ENCODE measurements at places on chromosomes 6 and 20.

DNA sequence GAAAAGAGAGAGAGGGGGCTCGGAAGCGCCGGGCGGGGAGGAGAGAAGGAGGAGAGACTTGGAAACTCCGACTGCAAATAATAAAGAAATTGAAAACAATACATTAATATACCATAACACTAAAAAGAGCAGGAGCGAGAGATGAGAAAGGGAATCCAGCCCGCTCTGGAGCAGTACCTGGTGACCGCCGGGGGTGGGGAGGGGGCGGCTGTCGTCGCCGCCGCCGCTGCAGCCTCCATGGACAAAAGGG is 338 bp downstream of the E2F3 start:
- no peak for DNase-seq

- DNase-seq = no peak
These were observed 327.7 kb downstream of the DHX35 start for GRCh38 chr20:39289831-39290230.

GRCh38 chr6:132369526-132369925 is 31.7 kb downstream of the MOXD1 start:
- no peak for DNase-seq

DNA sequence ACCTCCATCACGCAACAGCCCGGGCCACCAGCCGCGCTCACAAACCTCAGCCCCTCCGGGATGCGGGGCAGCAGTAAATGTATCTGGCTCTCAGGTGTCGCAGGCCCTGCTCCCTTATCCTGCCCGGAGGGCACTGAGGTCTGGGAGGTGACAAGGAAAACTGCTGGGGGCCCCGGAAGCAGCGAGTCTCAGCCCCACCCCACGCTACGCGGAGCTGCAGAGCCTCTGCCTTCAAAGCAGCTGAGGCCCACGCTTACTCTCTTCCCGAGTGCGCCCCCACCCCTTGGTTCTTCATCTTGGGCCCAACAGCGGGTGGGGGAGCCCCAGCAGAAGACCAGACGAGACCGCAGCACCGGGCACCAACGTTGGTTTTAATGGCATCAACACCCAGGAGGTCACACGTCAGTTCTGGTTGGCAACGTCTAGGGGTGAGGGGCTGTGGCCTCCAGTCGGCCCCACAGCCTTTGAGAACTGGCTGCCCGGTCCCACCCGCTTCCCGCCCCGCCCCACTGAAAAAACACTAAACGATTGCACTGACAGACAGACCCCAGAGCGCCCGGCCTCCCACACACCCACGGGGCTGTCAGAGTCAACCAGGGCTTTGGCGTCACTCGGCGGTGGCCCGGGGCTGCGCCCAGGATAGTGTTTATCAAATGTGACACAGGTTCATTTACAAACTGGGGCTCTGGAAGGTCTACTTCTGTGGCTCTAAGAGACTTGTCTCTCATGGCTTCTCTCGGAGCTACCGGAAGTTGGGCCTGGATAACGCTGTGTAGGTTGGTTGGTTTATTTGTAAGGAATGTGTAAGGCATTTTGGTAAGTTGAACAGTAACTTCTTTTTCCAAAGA is 43.7 kb downstream of the DSTN start:
- DNase-seq = no peak

GRCh38 chr6:39906318-39906761 is 27.9 kb downstream of the MOCS1 start:
- no peak for DNase-seq

- DNase-seq = no peak
These were observed 1.2 kb downstream of the HBS1L start for GRCh38 chr6:135053406-135053805.

- DNase-seq = no peak
These were observed 260.0 kb downstream of the NRN1 start for GRCh38 chr6:5746759-5747130.

- no peak for DNase-seq
These were observed 18.7 kb downstream of the BTN3A1 start for GRCh38 chr6:26420688-26421171.

DNA sequence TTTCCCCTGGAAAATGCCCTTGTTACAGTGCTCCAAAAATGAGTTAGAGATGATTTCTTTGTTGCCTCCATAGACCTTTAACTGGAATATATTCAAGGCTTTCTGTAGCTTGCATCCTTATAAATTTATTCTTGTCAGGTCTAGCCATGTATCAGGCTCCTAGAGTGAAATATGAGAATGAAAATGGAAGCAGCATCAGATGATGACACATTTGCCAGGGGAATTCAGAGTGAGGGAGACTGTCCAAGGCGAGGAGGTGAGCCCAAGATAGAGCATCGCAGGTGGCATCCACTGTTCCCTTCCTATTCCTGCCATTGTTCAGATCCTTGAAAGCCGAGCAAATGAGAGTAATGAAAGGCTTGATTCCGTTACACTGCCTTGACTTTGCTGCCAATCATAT is 386.8 kb downstream of the SAMD5 start:
- no peak for DNase-seq

- DNase-seq = no peak
These were observed 1.3 kb downstream of the FERMT1 start for GRCh38 chr20:6121504-6121903.

GRCh38 chr6:51617751-51618150 is 469.7 kb downstream of the PKHD1 start:
- DNase-seq = no peak

GRCh38 chr6:14897831-14898230 is 348.0 kb upstream of the JARID2 start:
- peak; percentile 52 for DNase-seq

DNA sequence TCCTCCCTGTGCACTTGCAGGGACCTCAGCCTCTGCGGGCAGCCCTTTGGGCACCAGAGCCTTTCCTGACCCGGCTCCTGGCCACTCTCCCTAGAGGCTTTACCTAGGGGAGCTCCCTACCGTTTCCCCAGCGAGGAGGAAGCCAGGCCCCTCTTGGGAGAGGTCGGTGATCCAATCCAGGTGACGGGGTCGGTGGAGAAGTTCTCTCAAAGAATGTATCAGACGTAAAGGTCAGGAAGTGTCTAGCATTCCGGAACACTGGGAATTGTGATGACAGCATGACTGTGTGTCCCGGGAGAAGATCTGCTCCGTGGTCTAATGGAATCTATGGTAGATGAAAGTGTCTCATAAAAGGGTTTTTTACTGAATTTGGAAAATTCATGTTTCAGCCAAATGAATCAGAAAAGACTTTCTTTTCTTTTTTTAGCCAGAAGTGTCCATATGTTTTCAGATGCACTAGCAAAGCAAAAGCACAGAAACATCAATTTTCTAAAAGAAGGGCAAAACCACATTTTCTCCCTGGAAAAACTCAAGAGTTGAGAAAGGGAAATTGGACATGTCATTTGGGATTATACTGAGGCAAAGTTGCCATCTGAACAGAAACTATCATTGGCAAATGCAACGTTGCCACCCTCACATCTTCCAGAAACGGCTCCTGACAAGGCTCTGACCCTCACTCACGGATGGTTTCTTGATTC is 289.4 kb downstream of the THBS2 start:
- no peak for DNase-seq

- no peak for DNase-seq
These were observed 197.0 kb downstream of the DLL1 start for GRCh38 chr6:170093658-170094596.

DNA sequence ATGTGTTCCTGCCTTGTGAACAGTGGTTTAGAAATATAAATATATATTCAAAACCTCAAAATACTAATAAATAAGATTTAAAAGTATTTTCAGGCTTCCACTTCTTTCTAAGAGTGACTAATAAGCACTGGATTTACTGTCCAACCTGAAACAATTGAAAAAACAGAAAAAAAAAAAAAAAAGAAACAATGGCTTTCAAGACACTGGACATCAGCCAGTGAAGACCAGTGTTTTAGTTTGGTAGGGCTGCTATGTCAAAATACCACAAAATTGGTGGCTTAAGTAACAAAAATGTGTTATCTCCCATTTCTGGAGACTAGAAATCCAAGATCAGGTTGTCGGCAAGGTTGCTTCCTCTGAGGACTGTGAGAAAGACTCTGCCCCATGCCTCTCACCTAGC is 101.4 kb upstream of the PDE7B start:
- DNase-seq = no peak

DNA sequence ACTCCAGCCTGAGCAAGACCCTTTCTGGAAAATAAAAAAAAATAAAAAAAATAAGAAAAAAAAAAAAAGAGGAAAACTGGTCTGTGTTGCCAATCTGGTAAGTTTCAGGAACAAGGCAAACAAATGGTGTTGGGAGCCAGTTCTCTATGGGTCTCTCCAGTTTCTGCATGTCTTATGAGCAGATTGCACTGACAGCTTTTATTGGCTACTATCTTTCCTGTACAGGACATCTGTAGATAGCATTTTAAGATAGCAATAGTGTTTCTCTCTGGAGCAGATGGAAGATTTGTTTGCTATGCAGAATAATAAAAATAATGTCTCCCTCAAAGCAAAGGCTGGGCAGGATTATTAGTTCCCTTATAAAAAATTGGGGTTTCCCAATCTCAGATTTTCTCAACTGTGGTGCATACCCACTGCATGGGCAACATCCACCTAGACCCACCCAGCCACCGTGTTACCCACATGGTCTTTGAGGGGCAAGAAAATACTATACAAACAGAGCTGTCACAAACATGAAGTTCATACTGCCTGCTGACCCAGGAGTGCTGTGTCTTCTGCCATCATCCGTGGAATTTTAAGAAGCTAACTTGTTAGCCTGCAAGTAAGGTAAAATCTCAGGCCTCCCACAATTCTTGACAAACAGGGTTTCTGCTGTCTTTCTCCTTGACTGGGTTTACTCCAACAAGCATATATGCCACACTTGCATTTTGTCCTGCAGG is 9.5 kb downstream of the GMDS start:
- DNase-seq = no peak

GRCh38 chr20:48008850-48009515 is 223.7 kb upstream of the SULF2 start:
- DNase-seq = no peak

DNA sequence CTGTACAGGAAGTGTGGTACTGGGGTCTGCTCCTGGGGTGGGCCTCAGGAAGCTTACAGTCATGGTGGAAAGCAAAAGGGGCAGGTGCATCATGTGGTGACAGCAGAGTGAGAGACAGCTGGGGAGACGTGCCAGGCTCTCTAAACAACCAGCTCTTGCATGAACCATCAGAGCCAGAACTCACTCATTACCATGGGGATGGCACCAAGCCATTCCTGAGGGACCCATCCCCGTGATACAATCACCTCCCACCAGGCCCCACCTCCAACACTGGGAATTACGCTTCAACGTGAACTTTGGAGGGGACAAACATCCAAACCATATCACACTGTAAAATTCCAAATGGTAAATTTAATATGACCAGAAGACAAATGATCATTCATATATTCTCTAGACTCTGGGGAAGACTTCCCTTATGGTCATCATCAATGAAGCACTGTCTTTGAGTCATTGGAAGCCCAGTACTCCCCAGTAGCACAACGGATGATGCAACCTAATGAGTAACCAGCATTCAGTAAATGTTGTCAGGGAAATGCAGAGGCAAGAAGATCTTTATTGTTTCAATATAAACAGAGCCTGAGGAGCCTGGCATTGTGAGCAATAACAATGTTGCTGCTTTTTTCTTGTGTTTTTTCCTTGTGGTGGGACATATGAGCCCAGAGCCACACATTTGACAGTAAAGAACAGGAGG is 48.2 kb upstream of the RALY start:
- DNase-seq = peak; percentile 46

DNA sequence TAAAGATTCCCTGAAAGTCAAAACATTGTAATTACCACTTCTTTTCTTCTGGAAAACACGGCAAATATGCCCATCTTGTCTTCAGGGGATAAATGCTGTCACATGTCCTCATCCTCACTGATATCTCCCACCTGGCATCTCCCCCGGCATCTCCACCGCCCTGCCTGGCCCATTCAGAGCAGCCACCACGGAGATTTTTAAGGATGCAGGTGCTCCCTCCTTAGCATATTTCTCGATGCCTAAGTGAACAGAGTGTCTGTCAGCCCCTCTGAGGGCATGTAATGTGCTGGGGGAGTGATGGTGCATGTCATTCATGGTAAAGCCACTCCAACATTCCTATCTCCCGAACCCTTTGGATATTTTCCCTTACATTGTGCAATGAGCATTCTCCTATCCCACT is 215.5 kb downstream of the PREX1 start:
- no peak for DNase-seq

- DNase-seq = no peak
These were observed 211.0 kb downstream of the WDR27 start for GRCh38 chr6:169490830-169491229.

DNA sequence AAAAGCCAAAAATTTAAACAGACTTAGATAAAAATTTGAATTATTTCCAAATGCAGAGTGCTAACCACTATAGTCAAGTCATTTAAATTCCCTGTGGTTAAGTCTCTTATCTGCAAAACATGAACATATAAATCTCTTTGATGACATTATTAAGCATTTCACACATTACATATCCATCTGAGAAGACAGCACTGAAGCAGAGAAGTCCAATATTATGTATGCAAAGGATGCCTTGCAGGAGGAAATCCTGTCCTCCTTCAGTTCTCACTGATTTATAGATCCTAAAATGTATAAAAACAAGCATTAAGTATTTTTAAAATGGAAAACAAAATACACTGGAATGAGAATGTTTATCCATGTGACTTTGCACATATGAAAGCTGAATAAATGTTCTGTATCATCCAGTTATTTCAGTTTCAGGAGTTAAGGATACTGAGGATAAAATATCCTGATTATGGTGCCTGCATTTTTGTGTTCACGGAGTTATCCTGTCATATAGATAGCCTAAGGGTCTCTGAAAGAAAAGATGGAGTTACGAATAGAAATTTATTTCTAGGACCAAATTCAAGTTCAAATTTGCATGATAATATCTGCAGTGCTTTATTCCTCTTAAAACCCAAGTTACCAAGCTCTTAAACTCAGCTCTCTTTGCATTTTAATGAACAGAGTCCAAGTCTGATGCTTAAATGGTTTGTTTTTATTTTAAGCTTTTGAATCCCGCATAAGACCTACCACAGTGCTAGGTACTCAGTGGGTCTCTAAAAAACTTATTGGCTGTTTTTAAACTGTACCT is 145.4 kb downstream of the PRKN start:
- DNase-seq = no peak

DNA sequence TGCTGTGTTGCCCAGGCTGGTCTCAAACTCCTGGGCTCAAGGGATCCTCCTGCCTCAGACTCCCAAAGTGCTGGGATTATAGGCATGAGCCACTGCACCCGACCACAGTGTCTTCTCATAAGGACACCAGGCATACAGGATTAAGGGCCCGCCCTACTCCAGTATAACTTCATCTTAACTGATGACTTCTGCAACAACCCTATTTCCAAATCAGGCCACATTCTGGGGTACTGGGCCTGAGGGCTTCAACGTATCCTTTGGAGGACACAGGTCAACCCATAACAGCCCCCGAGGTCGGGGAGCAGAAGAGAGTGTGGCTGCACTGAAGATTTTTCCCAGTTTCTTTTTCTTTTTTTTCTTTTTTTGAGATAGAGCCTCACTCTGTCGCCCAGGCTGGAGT is 39.7 kb downstream of the SUN5 start:
- DNase-seq = no peak

GRCh38 chr20:36720510-36720909 is 25.4 kb downstream of the NDRG3 start:
- DNase-seq = peak; percentile 30

All from inflammatory macrophage (primary cell).